COLO829 (cell line): ENCODE measurements at places on chromosomes 3 and 15.

- DNase-seq: peak; percentile 45
Observed at GRCh38 chr3:187165144-187165543, 25.8 kb upstream of the RPL39L start.

DNA sequence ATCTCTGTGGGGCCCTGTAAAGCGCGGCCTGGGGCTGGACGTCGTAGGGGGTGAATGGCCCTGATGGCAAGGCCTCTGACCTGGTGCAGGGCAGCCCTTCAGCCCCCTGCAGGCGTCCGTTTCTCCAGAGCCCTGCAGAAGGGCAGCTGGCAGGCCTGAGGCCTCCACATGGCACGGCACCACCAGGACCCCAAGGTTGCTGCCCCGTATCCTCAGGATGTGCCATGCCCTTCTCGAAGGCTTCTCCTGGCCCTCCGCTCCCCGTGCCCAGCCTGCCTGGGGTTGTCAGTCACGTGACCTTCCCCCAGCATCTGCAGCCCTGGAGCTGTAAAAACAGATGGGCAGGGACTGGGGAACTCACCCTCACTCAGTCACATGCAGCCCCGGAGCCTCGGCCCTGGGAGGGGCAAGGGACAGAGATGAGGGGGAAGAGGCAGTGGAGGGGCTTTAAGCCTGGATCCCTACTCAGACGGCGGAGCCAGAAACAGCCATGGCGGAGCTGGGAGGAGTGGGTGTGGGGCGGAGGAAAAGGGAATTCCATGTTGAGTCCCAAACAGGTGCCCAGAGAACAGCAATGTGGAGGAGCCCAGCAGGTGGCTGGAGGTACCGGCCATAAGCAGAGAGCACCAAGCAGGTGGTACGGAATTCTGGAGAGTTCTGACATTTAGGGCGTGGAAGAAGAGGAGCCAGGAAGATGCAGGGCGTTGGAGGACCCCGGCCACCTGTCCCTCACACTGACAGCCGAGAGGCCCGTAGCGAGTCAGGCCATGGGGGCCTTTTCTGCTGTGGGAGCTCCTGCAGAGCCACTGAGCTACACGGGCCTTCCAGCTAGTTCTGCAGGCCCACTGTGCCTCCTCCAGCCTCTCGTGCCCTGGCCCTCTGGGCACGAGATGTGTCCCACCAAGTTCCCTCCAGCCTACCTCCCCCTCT lies 193.1 kb downstream of the XXYLT1 start:
- DNase-seq: no peak

DNA sequence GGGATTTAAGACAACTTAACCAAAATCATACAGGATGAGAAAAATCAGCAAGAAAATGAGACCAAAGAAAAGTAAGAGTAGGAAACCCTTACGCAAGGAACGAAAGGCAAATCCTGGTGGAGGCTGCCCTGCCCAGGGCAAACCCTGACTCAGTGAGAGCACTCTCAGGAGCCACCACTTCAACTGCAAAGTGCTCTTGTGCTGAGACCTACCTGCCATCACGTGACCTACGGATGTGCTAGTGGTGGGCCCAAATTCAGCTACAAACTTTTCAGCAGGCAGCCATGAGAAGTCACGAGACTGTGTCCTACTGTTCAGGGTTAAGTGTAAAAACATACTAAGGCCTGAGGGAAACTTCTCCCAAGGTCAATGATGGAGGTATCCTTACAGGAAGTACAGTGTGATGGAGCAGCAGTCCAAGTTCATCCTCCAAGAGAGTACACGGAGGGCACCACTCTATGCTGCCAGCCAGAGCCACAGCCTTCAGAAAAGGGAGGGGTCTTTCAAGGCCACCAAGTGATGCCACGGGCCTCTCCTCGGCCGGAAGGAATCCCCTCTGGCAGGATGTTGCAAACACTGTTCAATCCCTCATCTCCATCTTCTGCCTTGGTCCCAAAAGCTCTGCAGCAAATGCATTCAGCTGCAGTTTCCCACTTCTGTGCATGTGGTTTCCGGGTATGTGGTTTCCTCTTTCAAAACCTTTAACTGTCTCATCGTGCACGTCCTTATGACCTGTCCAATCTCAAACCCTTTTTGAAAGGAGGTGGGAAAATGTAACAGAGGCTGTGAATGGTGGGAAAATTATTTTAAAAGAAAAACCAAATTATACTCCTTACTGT lies 9.5 kb downstream of the CHSY1 start:
- DNase-seq: no peak

- no peak for DNase-seq
Observed at GRCh38 chr3:11995120-11995519, 9.1 kb upstream of the SYN2 start.

DNA sequence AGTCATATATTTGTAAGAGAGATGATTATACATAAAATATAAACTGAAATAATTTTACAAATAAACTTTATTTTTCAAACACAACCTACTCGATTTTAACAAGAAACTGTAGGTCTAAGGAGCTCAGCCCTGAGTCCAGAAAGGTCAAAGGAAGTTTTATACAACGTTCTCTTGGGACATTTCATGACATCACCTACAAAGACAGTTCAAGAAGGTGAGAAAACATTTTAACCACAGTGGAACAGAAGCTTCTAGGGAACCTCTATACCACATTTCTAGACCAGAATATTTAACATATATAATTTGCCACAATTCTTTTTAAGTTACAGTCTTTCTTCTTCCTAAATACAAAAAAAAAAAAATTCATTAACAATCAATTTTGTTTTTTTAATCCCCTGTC lies 40.1 kb downstream of the CBLB start:
- DNase-seq: no peak

GRCh38 chr15:66126031-66126441 lies 127.5 kb downstream of the MEGF11 start:
- no peak for DNase-seq

DNA sequence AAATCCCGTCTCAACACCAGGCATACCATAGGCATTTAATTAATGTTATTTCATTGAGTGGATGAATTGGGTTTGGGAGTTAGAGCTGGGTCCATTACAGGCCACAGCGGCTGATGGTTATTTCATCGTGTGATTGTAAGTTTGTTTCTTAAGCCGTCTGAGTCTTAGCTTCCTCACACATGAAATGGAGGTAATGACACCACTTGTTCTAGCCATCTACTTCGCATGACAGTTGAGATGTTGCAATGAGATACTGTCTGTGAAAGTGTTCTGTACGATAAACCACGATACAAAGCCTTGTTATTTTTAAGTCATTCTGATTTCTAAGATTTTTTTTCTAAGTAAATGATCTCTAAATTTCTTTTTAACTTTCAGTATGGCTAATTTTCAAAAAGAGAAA lies 8.6 kb upstream of the TP63 start:
- no peak for DNase-seq

DNA sequence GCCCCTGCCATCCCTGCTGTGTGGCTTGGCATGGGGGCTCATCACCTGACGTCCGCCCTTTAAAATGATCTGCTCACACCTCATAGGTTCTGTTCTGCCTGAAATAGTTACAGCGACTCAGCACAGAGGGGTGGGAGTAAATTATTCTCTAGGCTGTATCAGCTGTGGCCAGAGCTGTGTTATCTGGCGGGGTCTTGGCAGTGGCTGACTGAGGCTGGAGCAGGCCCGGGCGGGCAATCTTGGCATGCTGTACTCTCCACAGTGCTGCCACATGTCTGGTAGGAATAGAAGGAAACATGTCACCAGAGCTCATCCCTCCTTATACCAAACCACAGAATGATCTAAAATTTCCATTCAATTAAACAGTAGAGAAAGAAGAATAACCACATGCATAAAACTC lies 499.9 kb upstream of the LMCD1 start:
- no peak for DNase-seq

- DNase-seq: no peak
Observed at GRCh38 chr3:162525771-162526170, 1029.2 kb downstream of the OTOL1 start.

DNA sequence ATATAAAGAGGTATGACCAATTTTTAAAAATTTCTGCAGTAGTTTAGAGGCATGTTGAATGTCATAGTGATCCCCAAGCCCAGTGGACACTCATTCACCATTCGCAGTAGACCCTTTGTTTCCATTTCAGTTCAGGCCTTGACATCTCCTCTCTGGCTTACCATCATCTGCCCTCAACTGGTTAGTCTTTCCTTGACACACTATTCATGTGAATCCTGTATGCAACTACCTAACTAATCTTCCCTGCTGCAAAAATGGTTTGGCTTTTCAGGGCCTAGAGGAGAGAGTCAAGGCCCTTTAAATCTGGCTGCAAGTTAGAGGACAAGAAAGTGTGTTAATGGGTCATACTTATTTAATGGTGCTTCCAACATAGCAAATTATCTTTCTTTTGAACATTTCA lies 10.9 kb downstream of the APH1B start:
- no peak for DNase-seq

DNA sequence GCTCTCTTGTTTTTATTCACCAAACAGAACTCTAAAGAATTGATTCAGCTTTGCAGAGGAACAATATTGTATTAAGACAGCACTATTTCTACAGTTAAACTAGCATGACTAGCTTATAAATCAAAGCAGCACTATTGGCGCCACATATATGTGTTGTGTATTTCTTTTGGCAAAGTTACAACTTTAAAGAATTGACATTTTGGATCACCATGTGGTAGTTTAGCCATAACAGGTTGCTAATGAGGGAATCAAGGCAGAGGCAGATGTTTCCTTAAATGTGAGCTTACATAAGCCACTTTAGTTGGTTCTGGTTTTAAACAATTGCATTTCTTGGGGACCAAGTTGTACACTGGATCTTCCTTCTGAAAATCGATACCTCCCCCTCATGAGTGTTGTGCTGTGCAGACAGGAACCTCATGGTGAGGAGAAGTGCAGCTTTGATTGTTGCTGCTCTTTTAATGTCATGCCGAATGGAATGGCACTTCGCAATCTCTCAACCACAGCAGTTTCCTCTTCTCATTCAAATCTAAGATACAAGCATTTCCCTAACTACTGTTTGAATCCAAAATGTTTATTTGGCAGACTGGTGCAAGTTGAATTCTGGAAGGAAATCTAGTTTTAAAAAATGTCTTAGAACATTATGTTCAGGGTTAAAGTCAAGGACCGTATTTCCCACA lies 151.2 kb downstream of the MYRIP start:
- DNase-seq: no peak

DNA sequence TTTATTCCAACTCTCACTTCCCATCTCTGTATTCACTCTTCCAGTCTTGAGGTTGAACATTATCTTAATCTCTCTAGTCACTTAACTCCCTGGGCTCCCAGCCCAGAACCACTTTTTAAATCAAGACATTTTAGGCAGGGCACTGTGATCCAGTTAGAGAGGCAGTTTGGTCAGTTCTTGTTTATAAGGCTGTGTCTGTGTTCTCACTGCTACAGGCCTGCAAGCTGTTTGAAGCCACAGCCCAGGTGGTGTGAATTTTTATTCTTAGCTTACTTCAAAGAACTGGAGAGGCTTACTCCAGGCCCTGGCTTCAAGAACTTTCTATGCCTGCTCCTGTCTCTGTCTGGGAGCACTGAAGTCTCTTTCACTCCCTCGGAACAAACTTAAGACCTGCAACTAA lies 906.1 kb downstream of the CADM2 start:
- DNase-seq: no peak

DNA sequence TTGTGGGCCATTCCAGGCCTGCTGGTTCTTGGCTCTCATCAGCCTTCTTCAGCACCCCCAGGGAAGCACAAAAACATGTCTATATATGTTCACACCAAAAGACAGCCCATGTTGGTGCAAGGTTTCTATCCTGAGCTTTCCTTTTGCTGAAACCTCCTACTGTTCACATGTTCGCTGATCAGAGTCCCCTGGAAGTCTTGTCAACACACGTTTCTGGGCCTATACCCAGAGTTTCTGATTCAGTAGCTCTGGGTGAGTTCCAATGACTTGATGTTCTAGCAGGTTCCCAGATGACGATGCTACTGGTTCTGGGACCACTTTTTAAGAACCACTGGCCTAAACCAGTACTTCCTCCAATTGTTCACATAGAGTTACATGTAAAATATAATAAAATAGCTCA lies 46.0 kb downstream of the SUCNR1 start:
- DNase-seq: no peak
